ENCODE measurements at places on chromosomes 5 and 9.

DNA sequence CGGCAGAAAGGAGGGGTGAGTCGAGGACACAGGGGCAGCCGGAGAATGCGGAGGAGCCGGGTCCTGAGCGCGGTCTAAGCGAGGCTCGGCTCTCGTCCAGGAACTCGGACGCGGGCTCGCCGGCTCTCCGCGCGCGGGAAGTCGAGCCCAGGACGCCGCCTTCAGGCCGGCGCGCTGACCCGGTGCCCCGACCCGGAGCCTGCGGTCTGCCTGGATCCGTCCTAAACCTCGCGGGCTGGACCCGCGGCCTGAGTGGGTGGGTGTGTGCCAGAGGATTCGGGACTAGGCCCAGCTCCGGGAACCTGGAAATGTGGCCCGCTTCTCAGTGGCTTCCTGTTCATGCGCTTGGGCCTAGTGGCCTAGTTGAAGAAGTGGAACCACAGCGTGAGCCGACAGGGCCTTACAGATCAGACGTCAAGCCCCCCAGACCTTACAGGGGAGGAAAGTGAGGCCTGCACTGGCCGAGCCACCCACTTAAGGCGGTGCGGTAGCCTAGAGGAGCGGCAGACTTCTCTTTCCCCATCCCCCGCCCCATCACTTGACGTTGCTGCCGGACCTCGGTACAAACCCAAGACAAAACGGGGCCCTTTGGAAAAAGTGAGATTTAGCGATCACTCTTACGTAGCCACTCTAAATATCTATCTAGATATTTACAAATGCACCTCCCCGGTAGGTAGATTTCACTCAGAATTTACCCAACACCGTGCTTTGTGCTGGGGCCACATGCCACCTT, 1.2 kb downstream of the CDKN2B-AS1 start:
- DNase-seq = peak; percentile 63

DNA sequence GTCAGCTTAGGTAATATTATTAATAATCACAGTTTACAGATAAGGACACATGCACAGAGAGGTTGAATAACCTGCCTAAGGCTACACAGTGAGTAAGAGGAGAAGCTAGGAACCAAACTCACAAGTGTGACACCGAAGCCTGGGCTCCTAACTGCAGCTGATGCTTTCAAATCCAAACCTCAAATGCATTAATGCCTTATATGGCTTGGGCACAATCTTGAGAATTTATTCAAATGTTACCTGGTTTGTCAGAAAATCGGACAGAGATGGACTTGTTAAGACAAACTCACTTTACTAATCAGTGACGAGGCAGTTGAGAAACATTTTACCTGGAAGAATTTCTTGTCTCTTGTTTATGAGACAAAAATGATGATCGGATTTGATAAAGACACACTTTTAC, 54.7 kb downstream of the DAP start:
- DNase-seq = no peak

GRCh38 chr9:99855467-99856176, 33.9 kb downstream of the NR4A3 start:
- no peak for DNase-seq

- DNase-seq = no peak
Observed at GRCh38 chr9:10566848-10567247, 46.0 kb downstream of the PTPRD start.

- DNase-seq = no peak
Observed at GRCh38 chr9:130906735-130907416, 10.3 kb upstream of the QRFP start.

DNA sequence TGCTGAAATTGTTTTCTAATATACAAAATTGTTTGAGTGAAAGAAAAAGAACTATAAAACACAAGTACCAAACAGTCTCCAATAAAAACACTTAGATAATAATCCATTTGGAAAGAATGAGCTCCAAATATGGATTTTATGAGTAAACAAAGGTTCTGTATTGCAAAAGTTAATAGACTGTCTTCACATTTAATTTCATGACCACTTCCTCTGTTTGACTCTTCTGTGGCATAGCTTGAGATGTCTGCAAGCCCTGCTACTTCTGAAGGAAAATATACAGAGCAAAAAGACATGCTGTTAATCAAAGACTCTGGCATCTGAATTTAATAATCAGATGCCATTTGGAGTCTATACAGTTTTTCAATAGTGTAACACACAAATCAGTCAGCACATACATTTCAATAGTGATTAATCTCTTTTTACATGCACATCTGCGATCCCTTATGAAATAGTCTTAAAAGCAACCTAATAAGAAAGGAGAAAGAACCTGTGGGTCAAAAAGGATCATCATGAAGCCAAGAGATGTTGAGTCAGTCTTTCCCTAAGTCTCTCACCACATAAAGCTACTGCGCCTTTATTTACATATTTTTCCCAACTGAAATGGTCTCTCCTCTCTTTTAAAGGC, 165.4 kb upstream of the LHFPL2 start:
- DNase-seq = no peak

- no peak for DNase-seq
Observed at GRCh38 chr5:147752033-147752432, 30.5 kb downstream of the JAKMIP2 start.

DNA sequence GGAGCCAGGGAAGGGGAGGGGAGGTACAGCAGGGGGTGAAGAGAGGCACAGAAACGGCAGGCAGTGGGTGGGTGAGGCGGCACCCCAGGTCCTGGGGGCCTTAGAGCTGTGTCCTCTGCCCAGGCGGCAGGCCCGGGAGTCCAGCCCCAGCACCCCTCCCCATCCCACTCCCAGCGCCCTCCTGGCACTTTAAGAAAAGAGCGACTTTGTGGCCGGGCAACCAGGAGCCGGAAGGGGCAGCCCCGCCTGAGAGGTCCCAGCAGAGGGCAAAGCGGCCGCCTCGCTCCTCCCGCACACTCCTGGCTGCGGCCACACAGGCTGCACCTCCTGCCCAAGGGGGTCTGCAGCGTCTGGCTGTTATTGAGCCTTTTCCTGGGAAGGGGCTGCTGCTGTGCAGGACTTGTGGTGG, 42.6 kb downstream of the NACC2 start:
- peak; percentile 40 for DNase-seq

DNA sequence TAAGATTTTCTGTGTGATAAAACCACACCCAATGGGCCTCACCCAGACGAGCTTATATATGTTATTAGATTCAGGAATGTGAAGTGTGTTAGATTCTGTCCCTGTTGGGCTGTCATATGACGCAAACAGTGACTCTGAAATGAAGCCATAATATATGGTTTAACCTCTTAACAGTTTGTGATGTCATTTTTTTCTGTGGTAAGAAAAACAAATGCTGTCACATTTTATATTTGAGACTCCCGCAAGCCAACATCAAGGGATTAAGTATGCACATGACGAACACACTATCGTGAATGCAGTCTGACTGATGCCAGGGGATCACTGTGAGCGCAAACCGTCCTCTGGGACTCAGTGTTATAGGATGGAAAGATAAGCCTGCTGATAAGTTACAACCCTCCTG, 321.7 kb downstream of the SH3GL2 start:
- DNase-seq = no peak

DNA sequence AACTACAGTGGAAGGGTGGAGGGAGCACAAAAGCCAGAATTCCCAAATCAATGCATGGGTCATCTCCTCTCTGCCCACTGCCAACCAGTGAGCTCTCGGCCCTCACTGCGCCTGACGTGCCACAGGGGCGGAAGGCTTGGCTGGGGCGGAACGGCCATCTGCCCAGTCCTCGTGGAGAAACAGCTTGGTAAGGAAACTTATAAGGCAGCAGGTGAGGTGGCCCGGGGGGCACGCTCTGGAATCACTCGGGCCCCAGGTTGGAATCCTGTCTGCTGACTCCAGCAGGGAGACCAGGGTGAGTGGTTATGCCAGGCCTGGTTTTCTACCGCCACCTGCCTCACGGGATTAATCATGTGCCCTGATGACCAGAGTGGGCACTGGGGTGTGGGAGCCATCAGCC, 52.3 kb downstream of the VAV2 start:
- DNase-seq = no peak

DNA sequence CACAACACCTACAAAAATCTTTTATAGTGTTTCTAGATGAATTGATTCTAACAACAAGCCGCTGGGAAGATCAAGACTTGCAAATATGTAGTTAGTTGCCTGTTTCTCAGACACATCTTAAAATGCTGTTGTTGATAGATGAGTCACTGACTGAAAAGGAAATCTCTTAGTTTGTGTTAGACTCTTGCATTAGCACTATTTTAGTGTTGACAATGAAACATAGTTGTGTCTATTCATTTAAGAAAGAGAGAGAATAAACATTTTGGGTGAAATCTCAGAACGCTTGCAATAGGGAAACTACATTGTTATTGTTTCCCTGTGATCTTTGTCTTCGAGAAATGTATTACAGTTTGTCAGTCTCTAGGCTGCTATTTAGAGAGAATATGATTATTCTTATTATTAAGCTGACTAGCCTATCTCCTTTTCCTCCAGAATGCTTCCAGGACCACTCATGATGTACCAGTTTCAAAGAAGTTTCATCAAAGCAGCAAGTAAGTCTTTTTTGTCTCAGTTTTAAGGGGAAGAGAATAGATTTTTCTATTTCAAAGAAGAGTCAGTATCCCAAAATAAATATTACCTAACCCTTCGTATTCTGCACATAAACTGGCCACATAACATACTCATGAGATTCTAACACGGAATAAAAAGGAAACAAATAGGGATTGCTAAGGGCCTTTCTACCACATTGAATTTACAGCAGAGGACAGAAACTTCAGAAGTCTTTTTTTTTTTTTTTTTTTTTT, 285.6 kb downstream of the ARHGAP26 start:
- no peak for DNase-seq
